ENCODE measurements at places on chromosomes 4 and X. TPM values are rescaled to one million over a fixed set of nuclear protein-coding genes. Genes with fewer than 3 reads are reported as not detected.

The MAOA gene
- total RNA-seq = 45.4 TPM

The SOD3 gene
- total RNA-seq = 4.5 TPM

The STATH gene
- total RNA-seq = not detected

The GPR143 gene
- 1.7 TPM for total RNA-seq

The GLRA2 gene
- total RNA-seq = not detected

Data from bronchus fibroblast of lung (primary cell).